ENCODE measurements at places on chromosomes 7 and 10.

- DNase-seq, result peak; percentile 13
Measured at GRCh38 chr10:78852466-78853240, 216.1 kb upstream of the ZMIZ1 start.

- DNase-seq, result no peak
Measured at GRCh38 chr7:80047856-80048459, 86.7 kb upstream of the GNAI1 start.

- DNase-seq, result no peak
Measured at GRCh38 chr7:7292608-7293007, 110.3 kb downstream of the C1GALT1 start.

DNA sequence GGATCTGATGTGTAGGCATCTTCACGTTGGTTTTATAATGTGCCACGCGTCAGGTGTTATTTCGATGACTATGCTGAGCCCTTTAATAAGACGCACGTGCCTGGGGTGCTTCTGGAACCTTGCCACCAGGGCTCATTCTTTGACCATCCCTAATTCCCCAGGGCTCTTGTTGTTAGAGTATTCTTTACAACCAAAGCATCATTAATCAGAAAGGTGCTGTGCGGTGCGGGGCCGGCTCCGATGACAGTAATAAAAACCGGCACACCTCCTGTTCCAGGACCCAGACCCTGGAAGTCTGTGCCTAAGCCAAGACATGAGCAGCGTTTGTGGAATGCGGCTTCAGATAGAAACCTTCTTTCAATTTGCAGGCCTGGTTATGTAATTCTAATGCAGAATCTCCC lies 58.4 kb downstream of the MGMT start:
- DNase-seq, result no peak

- no peak for DNase-seq
Measured at GRCh38 chr7:133358708-133359107, 105.8 kb downstream of the EXOC4 start.

DNA sequence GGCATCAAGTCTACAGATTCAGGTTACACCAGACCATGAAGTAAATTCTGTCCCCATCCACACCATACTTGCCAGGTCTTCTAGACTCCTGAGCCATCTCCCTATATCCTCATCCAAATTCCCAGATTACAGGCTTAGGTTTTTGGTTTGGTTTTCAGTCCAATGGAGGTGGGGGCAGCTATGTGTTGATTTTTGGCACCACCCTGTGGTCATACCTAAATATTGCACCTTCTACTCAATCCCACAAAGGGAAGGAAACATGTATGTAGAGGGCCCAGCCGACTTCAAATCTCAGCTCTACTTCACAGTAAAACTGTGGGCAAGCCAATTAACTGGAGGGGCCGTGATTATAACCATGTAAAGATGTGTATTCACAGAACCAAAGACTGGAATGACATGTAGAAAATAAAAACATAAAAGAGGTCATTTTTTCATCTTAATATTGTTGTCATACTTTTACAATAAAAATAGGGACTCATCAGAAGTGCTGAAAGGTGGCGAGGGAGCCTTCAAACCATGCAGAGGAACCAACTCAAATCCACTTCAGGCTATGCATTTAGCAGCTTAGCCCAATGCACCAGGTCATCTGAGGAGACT lies 19.8 kb downstream of the ERCC6 start:
- peak; percentile 46 for DNase-seq

DNA sequence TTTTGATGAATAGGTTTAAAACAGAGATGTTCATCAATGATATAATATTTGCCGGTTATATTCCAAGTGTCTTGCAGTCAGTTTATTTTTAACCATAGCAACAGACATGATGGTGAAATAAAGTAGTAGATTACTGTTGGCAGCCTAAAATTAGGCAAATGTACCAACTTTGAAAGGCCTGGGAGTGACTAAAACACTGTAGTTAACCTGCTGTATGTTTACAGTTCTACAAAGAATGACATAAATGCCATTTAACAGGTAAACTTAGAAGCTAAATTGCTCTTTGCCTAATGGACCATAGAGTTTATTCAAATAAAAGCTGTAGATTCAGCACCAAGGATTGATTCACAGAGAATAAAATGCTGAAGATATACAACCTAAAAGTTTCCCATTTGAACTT lies 64.1 kb downstream of the PHTF2 start:
- no peak for DNase-seq

DNA sequence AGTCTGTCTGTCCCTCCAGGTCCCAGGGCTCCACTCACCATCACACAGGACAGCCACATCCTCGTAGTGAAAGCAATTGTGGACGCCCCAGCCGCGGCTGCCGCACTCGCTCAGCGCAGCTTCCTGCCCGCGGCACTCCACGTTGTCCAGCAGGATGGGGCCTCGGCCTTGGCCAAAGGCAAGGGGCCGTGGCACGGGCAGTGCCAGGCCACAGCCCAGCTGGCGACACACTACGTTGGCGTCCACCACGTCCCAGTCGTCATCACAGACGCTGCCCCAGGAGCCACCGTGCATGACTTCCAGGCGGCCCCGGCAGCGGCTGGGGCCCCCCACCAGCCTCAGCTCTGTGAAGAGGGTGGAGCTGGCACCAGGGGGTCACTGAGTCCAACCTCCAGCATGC lies 9.2 kb downstream of the SSC4D start:
- no peak for DNase-seq

DNA sequence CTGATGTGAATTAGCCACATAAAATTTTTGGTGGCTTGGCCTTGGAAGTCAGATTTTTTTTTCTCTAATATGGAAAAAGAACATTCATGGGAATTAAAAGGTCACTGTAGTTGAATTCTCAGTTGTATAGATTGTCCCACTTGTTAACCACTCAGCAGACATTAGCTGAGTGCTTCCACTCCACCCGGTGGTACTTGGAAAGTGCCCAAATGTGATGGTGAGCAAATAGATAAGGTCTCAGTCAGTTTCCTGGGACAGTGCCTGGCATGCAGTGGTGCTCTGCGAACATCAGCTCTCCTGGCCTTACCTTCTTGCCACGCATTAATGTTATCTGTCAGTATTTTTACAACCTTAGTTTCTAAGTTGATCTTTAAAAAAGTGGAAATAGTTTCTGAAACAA lies 1.4 kb downstream of the ATP5F1C start:
- no peak for DNase-seq

GRCh38 chr7:69193061-69193460 lies 405.2 kb upstream of the AUTS2 start:
- no peak for DNase-seq

- DNase-seq, result no peak
Measured at GRCh38 chr10:66760941-66761340, 164.9 kb upstream of the LRRTM3 start.

- no peak for DNase-seq
Measured at GRCh38 chr7:157946398-157947060, 609.7 kb downstream of the DNAJB6 start.

GRCh38 chr7:155928583-155928982 lies 116.3 kb upstream of the SHH start:
- no peak for DNase-seq

DNA sequence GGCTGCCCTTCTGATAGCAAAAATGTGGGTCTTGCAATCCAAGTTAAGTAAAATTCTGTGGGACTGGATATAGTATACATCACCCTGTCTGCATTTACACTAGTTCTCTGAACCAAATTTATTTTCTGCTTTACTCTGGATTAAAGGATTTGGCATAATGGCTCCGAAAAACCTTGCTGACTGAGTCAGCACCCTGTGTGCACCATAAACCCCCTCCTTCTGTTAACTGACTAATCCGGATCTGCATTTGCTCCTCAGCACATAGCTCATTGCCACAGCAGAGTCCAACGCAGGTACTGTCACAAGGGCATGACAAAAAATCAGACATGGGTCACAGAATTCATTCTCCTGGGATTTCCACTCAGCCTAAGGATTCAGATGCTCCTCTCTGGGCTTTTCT lies 1.3 kb downstream of the OR2A5 start:
- no peak for DNase-seq

DNA sequence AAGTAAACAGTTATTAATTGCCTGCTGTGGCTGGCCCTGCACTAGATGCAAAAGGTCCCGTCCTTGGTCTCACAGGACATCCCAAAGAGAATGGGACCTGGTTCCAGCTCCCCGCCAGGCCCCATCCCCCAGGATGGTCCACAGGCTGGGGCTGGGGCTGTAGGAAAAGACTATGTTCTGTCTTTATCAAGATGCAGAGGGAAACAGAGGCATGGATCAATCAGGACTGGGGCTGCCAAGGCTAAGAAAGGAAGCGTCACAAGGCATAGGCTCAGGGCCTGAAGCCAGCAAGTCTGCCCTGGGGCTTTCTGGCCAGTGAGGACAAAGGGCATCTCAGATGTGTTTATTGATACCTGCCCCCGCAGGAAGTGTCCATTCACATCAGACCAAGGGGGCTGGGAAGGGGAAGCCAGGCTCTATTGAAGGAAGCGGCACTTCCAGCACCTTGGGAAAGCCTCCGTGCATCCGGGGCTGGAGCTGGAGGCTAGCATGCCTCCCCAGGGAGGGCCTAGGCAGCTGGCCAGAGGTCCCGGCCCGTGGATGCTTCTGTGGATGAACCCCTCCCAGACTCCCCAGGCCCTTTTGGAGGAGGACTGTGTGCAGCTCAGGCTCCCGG lies 5.8 kb downstream of the VSIR start:
- DNase-seq, result no peak

DNA sequence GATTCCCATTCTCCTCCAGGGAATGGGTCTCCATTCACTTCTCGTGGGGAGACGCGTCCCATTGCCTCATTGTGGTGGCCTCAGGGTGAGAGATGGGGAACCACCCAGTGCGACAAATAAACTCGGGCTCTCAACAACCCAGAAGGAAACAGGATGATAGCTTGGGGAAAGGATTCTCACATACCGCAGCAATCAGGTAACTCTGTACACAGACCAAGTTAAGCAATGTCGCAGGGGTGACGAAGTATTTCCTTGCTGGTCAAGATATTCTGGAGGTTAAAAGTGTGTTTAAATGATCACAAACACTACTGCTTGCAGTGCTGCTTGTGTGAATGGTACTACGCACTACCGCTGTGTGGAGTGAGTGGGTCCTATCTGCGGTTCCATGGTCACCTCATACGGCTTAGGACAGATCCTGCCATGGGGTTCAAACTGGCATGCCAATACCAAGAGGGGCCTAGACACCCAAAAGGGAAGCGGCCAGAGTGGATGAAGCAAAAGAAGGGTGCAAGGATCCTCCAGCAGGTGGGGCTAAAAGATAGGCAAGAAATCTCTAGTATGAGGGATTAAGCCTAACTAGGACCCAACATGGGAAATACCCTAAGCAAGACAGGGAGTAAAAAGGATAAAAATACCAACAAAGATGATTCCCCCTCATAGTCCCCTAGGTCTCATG lies 143.8 kb upstream of the TMEM106B start:
- peak; percentile 68 for DNase-seq

GRCh38 chr7:42315103-42315502 lies 78.1 kb upstream of the GLI3 start:
- DNase-seq, result no peak

DNA sequence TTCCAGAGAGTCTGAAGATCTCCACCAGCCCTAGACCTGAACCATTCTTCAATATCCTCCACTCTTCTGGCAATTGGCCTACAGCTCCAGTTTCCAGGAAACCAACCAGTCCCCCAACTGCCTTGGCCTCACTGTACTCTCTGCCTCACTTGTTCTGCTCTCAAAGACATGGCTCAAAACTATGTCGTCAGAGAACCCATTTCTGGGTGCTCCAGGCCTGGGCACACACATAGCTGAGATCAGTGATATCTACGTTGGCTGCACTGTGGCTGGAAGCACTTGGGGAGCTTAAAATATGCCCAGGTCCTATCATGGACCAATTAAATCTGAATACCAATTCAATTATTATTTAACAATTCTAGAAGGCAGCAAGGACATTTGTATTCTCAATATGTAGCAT lies 93.1 kb downstream of the COBL start:
- DNase-seq, result no peak

GRCh38 chr7:100965723-100966541 lies 3.4 kb upstream of the MUC12 start:
- peak; percentile 58 for DNase-seq

DNA sequence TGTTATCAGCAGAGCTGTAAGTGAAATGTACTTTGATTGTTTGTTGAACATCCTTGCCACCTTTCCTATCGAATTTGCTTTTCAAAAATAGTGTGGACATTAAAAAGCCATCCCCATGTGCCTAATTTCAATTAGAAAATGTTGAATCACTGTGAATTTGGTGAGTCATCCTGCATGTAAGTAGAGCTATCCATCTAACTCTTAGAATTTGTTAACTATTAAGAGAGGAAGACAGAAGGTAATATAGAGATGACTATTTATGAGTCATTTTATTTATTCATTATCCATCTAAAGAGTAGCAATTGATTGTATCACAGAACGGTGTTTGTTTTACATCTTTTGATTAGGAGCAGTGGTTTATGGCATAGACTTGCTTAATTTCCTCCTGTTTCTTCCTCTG lies 154.7 kb downstream of the MGMT start:
- DNase-seq, result no peak
